ENCODE measurements at places on chromosomes 13 and 19.

DNA sequence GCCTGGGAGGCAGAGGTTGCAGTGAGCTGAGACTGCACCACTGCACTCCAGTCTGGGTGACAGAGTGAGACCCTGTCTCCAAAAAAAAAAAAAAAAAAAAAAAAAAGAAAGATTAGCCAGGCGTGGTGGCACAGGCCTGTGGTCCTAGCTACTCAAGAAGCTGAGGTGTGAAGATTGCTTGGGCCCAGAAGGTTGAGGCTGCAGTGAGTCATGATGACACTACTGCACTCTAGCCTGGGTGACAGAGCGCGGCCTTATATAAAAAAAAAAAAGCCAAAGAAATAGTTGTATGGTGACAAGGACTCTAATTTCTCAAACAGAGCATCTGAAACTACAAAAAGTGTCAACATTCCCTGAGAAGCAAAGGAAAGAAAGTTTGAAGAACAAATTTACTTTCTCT lies 3.4 kb downstream of the PBX4 start:
- no peak for DNase-seq

GRCh38 chr13:60258349-60258748 lies 94.6 kb upstream of the DIAPH3 start:
- no peak for DNase-seq

DNA sequence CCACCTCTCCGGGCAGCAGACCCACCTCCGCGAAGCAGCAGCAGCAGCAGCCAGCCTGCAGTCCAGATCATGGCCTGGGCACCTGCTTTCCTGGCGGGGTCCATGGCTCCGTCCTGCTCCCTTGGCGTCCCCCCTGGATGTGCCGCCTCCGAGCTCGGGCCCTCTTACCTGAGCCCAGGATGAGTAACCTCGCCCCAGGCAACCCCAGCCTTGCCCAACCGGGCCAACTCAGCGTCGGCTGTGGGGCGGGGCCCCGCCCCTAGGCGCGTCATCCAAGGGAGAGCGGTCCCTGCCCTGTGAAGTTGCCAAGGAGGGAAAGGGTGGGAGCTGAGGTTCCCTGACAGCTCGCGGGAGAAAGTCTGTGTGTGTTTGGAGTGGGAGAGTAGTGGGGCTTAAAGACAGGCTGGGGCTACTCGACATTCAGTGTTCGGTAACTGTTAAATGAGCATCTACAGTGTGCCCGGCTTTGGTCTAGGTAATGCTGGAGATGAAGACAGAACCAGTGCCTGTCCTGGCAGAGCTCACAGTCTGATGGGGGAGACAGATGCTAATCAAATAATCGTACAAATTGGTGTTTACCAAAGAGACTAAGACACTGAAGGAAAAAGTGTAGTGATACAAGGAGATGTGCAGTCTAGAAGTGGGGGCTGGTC lies at the start of gene LYPD3:
TSS of gene LYPD3 (minus strand) at position 141 of the 653 bp plus-strand sequence. CDS start at position 104, 37 bp downstream.
- no peak for DNase-seq

DNA sequence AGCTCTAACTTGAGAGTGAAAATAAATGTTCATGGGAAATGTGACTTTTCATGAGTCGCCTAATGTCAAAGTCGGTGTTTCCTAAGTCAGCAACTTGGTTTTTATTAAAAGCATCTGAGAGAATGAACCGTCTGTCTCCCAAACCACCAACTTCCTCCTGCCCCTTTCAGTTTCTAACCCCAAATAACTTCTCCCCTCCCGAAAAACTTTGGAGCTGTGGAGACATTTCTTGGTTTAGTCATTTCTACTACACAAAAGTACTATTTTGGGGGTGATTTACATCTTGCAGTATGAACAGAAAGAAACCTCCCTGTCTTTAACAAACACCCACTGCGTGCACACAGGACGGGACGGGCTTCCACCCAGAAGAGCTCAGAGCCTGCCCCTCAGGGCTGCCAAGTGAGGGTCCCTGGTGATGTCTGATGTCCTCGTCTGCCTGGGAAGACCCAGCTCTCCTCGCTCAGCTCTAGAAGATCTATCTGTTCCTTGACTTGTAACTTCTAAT lies 65.0 kb downstream of the RASA3 start:
- DNase-seq, result no peak

DNA sequence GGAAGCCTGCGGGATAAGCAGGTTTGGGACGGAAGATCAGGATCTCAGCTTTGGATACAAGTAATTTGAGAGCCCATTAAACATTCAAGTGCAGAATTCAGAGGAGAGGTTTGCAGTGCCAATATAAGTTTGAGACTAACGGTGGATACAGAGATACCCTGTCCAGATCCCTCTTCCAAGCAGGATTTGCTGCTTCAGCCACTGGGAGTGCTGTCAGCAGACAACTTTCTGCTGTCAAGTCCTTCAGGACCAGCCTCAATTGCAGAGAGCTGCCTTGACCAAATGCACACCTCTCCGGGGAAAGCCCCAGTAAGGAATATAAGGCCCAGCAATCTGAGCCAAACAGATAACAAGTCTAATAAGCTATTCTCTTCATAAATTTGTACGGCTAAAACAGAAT lies 46.1 kb upstream of the ZNF780A start:
- no peak for DNase-seq

DNA sequence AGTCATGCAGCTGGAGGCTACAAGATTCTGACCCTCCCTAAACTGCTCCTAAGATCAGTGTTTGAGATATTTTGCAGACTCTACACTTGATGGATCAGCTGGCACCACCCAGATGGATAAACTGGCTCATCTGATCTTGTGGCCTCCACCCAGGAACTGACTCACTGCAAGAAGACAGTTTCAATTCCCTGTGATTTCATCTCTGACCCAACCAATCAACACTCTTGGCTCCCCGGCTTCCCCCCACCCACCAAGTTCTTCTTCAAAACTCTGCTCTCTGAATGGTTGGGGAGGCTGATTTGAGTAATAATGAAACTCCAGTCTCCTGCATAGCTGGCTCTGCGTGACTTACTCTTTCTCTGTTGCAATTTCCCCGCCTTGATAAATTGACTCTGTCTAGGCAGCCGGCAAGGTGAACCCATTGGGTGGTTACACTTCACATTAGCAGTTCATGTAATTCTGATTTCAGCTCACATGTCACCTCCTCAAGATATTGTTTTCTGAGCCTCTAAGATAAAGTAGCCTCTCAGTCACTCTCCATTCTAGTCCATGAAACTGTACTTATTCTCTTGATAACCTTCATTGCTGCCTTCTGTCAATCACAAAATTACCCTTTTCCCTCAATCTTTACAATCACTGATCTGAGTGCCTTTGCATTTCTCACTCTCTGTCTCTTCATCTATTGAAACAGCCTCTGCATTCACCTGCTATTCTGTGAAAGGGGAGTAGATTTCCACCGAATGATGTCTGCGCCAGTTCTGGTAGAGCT lies 9.9 kb upstream of the FPR3 start:
- DNase-seq, result no peak

DNA sequence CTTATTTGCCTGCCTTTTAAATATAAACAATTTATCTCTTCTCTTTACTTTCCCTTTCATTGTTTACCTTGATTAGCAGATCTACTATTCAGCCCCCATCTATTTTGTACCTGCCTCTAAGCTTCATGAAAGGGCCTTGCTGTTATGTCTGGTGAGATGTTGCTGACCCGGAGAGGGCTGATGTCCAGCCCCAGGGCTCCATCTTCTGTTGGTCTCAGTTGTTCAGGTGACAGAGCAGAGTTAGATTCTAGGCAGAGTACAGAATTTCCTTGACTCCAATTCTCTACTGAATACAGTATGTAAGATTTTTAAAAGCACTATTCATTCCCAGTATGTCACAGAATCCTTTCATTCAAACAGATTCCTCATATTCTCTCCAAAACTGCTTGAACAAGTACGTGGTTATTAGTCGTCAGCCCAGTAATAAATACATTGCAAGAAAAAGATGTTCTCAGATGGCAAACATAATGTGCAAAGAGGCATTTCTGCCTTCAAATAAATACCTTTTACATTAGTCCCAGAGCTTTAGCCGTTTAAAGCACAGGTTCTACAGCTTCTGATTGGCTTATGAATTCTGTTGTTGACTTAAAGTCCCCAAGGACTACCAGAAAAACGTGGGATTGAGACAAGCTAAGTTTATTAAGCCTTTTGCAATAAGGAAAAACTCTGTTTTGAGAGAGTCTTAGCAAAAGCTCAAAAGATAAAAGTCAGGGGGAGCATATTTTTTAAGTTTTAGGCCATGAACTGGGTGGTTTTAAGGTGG lies 159.1 kb downstream of the GPC5 start:
- DNase-seq, result no peak

GRCh38 chr19:44032001-44032610 lies 6.9 kb downstream of the ZNF222 start:
- DNase-seq, result no peak

- DNase-seq, result no peak
Measured at GRCh38 chr19:33343859-33344572, 29.5 kb upstream of the CEBPG start.
